Stimulated activated naive CD8-positive, alpha-beta T cell treated with anti-CD3 and anti-CD28 coated beads, Interleukin-15, amount 100 ng/mL, for 72 hours (primary cell): ENCODE measurements at places on chromosomes 13 and 19.

GRCh38 chr19:12946092-12946721 is 545 bp downstream of the RAD23A start:
- DNase-seq = peak; percentile 52

DNA sequence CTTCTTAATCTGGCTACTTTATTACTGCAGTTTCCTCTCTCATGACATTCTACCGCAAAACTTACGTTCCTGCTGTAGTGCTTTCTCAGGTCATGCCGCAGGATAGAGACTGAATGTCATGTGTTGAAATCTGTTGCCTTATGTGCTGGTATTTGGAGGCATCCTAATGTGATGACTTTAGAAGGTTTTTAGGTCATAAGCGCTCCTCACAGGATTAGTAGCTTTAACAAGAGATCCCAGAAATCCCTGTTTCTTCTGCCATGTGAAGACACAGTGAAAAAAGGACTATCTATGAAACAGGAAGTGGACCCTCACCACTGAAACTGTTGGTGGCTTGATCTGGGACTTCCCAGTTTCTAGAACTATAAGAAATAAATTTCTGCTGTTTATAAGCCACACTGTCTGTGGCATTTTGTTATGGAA is 209.3 kb downstream of the LACC1 start:
- peak; percentile 33 for DNase-seq

DNA sequence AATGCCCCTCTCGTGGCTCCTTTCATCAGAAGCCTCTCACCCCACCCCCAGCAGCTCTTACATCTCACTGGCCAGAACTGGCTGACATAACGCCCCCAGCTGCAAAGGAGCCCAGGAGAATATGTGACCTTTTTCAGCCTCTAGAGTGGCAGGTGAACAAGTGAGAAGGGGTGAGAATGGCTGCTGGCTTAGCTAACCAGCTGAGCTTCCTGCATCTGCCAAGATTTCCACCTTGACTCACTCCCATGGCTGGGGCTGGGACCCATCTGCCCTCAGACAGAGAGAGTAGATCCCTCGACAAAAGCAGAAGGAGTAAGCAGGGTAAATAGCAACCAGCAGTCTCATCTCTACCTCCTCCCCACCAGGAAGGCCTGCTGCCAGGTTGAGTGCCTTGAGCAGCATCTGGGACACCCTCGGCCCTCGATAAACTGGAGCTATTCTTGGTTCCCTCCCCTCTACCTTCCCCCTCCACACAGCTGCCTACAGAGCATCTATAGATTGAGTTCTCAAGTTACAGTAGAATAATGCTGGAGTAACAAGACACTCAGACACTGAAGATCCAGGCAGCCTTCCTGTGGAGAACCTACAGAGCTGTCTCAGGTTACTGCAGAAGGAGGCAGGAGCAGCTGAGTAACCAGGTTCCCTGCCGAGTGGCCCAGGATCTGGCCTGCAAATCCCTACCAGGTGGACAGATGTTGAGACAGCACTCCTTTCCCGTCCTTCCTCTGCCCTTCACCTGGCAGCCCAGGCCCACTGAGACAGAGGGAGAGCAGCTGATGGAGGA is 15.5 kb downstream of the KASH5 start:
- no peak for DNase-seq

DNA sequence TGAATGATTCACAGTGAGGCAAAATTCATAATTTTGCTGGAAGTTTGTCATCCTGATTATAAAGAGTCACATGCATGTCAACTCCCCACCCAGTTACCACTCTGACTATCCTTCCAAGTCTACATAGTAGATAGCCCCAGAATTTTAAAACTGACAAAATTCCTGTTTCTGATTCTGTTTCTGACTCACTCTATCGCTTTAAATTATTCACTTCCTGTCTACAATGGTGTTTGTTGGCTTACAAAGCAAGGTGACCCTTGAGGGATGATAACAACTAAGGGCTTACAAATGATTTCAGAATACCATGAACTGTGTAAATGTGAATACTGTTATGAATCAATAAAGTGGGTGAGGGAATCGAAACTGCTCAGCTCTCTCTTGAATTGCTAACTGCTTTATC is 98.7 kb upstream of the KL start:
- no peak for DNase-seq

GRCh38 chr19:4302243-4302640 is at the start of gene TMIGD2:
Gene TMIGD2, minus strand, starts transcription at chr19:4302389. Its CDS starts 4 bp downstream, at chr19:4302385.
- no peak for DNase-seq

DNA sequence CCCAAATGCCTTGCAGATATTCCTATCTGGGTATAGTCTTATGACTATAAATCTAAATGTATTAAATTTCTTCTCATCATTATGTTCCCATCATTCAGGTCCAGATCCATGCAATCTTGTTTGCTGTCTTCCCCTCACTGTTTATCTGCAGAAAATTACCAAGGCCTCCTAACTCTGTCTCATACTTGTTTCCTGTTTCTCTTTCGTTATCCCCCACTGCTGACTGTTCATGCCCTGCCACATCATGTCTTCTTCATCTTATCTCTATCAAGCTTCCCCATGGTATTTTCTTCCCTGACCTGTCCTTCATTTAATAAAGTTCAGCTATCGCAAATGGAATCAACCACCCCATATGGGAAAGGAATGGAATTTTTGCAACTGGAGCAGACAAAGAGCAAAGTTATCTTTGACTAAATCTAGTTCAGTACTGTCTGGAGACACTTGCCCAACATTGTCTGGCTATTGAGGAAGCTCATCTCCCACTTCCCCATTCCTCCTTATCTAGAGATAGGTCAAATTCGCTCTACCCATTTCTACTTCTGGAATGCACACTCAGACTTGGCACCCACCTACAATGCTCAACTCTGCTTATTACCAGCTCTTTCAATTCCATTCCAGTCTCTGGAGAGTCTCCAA is 1358.1 kb downstream of the EFNB2 start:
- no peak for DNase-seq

DNA sequence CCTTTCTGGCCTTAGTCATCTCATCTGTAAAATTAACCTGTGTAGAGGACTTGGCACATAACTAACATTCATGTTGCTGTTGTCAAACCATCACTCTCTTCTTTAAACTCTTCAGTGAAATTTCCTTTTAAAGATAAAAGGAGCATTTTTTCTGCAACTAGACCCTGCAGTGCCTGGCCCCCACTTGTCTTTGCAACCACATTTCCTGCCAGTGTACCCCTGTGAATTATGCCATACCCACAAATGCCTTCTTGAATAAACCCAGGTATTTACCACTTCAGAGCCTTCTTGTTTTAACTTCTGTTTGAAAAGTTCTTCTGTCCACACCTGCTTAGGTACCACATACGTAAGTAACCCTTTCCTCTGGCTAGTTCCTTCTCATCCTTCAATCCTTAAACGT is 118.8 kb downstream of the CDK8 start:
- DNase-seq = no peak

DNA sequence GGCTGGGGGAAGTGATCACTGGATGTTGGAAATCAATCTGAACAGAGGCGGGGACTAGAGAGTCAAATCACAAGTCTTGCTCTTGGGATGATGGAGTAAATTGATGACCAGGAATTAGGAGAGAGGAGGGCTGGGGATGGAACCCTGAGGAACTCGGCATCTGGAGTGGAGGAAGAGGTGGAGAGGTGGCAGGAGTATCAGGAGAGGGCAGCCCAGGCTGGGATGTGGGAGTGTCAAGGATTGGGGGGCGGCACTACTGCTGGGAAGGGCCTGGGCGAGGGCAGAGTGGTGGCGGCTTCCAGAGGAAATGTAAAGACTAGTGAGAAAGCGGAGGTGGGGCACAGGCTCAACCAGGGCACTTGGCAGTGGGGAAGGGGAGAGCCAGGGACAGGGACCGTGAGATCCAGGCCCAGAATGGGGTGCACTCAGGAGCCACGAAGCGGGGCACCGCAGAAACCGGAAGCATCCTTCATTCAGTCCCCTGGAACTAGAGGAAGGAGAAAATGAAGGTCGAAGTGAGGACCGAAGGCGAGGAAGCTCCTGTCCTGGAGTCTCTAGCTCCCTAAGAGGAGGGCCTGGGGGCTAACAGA is 81.2 kb upstream of the GPR183 start:
- DNase-seq = no peak
